ENCODE measurements at places on chromosomes 5 and 9. TPM values are rescaled to one million over a fixed set of nuclear protein-coding genes. Genes with fewer than 3 reads are reported as not detected.

Gene GDNF
- 1.1 TPM for total RNA-seq

DNA sequence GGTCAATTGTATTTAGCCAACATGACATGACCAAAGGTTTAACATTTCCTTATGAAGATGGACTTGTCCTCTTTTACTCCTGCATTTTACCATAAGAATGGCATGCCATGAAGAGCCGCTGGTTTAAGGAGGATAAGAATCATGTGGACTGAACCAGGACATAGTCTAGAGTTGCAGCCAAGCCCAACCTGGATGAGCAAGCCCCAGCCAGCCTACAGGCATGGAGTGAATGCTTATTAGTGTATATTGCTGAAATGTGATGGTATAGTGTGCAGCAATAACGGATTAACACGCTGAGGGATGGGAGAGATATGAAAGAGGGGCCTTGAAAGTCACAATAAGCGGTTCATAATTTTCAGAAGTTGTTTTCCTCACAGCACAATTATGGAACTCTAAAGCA, 523.2 kb downstream of the NTRK2 start:
- no peak for DNase-seq

Gene LCN9
- total RNA-seq = not detected

GRCh38 chr5:22908586-22908985, 55.4 kb upstream of the CDH12 start:
- DNase-seq = no peak

Gene EIF4E1B
- total RNA-seq = not detected

DNA sequence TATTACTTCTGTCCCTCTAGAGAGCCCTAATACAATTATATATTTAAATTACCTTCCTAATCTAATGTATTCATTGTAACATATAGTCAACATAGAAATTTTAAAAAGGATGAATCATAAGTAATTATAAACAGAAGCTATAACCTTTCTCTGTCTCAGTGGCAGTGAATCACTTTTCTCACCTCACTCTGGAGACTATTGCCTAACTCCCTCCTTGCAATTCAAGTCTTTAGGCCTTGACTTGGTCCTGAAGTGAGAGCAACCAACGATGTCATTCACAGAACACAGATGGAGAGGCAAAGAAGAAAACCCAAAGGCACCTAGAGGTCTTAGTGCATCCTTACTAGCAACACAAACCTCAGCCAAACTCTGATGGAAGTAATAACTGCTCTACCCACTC, 133.3 kb upstream of the DPYSL3 start:
- DNase-seq = no peak

Gene DOCK2
- not detected for total RNA-seq

DNA sequence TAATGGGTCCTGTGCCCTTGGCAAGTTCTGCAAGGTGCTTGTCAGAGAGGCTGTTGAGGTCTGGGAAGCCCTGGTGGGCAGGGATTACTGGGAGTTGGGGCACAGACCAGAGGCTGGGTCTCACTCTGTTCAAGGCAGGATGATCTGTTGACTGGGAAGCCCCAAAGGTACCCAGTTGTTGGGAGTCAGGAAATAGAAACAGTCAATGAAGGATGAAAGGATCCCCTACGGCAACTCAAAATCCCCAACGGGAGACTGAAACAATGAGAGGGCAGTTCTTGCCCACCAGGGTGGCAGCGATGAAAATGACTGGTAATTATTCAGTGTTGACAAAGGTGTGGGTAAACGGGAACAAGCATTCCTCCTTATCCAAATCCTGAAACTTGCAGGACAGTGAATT, 31.2 kb downstream of the BNIP1 start:
- DNase-seq = no peak

All from SK-MEL-5 (cell line).